ENCODE measurements at places on chromosomes 16 and 17.

GRCh38 chr17:82317394-82318168 lies at the start of gene CD7:
TSS of gene CD7 (minus strand) at chr17:82317608. CDS start at chr17:82317495, 113 bp downstream.
- DNase-seq = no peak

DNA sequence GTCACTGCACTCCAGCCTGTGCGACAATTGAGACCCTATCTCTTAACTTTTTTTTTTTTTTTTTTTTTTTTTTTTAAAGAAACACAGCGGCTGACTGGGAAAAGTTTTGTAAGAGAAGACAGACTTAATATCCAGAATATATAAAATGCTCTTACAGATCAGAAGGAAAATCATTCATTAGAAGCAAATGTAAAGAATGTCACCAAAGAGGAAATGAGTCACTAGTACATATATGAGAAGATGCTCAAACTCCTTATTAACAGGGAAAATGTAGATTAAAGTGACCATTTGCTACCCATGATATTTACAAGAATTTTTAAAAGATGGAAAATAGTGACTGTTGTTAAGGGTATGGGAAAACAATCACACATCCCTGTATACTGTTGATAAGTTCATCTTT lies 48.9 kb downstream of the RABEP1 start:
- no peak for DNase-seq

DNA sequence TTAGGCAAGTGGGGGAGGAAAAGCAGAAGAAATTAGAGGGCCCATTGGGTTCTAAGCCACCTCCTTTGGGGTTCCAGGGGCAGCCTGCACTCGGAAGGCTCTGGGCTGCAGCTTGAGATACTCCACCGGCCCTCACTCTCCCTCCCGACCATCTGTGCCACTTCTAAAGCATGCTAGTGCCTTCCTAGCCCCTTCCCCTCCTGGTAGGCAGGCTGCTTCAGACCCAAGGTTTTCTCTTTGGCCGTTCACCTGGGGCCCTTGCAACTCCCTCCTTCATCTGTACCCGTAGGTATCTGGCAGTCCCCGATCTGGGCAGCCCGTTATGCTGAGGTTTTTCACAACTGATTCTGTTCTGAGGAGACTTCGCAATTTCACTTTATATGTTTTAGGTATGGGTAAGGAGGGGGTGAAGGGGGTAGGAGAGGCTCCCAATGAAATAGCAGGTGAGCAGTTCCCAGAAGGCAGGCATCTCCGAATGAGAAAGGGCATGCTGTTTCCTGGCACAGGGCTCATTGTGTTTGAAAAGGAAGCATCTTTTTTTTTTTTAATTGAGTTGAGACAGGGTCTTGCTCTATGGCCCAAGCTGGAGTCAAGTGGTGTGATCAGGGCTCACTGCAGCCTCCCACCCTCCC lies 98.7 kb downstream of the RAB11FIP4 start:
- DNase-seq = no peak

- no peak for DNase-seq
These were observed 4.1 kb downstream of the CCL4L2 start for GRCh38 chr17:36214918-36215317.

DNA sequence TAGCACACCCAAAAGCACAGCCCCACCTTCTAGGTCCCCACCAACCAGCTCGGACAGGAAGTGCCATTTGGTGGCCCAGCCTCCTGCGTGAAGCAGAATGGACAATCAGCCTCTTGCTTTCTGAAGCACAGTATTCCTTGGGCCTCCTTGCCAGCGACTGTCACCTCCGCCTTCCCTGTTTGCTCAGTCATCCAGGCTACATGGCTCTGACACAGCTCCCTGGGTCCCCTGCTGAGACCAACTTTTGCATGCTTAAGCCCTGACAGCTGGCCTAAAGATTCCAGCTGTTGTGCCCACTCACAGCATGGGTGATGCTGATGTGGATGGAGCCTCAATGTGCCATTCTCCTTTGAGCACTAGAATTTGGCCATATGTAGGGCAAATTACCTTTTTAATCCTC lies 4.5 kb upstream of the CACNG5 start:
- DNase-seq = no peak

GRCh38 chr16:14682121-14682520 lies 12.0 kb downstream of the PLA2G10 start:
- peak; percentile 38 for DNase-seq

DNA sequence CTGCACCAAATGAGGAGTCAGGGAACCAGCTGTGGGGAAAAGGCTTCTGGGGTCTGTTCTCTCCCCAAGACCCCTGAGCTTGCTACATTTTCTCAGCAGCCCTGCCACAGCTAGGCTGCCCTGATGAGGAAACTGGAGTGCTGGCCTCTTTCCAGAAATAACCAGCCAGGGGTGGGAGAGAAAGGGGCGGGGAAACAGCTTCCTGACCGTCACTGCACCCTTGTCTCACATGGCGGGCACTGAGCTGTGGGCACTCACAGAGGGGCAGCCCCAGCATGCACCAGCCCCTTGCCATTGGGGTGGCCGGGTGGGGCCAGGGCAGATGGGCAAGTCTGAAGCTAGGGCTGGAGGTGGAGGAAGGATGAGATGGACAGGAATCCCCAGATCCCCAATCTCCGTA lies 2.9 kb downstream of the SRL start:
- DNase-seq = no peak

GRCh38 chr17:76657505-76658241 lies 14.1 kb upstream of the ST6GALNAC1 start:
- no peak for DNase-seq

- DNase-seq = no peak
These were observed 66.6 kb upstream of the TOM1L1 start for GRCh38 chr17:54834086-54834485.

All from upper lobe of right lung (tissue), 1 donor.